ENCODE measurements at places on chromosomes 7 and 10. TPM values are rescaled to one million over a fixed set of nuclear protein-coding genes. Genes with fewer than 3 reads are reported as not detected.

Gene MBL2
- not detected for total RNA-seq

Gene PRSS2
- total RNA-seq = 0.98 TPM

Gene FAM25C
- not detected for total RNA-seq

Gene SFTPD
- 0.29 TPM for total RNA-seq

Gene GPR26
- not detected for total RNA-seq

Gene LGI1
- total RNA-seq = not detected

Gene PDZD7
- 1.3 TPM for total RNA-seq

Gene COMTD1
- total RNA-seq = 12.1 TPM

Gene TMEM130
- total RNA-seq = not detected

Gene CNPY1
- not detected for total RNA-seq

Gene CLDN3
- total RNA-seq = not detected

Gene VPS37D
- 3.9 TPM for total RNA-seq

Gene AVPI1
- 2.9 TPM for total RNA-seq

Gene C10orf67
- not detected for total RNA-seq

Gene MSMB
- total RNA-seq = not detected

Gene SKAP2
- total RNA-seq = 25.8 TPM

Gene TUBAL3
- 1.3 TPM for total RNA-seq

Gene ARHGAP12
- total RNA-seq = 29.7 TPM

Gene MUC3A
- under 0.01 TPM for total RNA-seq

Gene NPY4R
- not detected for total RNA-seq

Gene UPK3B
- not detected for total RNA-seq

Gene GIMAP2
- total RNA-seq = 39.2 TPM

Gene UBTD1
- total RNA-seq = 84.6 TPM

Gene DPP6
- not detected for total RNA-seq

Gene SPDYE16
- not detected for total RNA-seq

Gene ITGA8
- 0.57 TPM for total RNA-seq

Gene TNS3
- 16.0 TPM for total RNA-seq

Gene CFTR
- total RNA-seq = not detected

Gene PIP
- total RNA-seq = not detected

Gene ATP5F1C
- total RNA-seq = 276 TPM

Gene CAV2
- 275 TPM for total RNA-seq

Gene LMOD2
- total RNA-seq = not detected

Gene HOXA4
- 1.6 TPM for total RNA-seq

Gene TRUB1
- 22.2 TPM for total RNA-seq

Gene LLCFC1
- total RNA-seq = not detected

Gene NPFFR1
- total RNA-seq = not detected

Gene ITPRID1
- not detected for total RNA-seq

Gene COL17A1
- 2.3 TPM for total RNA-seq

Gene CCL24
- not detected for total RNA-seq

Gene EBLN1
- not detected for total RNA-seq

Gene STEAP2
- total RNA-seq = 2.3 TPM

Gene SMIM30
- 51.3 TPM for total RNA-seq

Gene DYDC2
- not detected for total RNA-seq

Gene NUTM2A
- total RNA-seq = 0.48 TPM

Gene STK32C
- total RNA-seq = 6.9 TPM

Gene ANKRD30A
- not detected for total RNA-seq
